Stimulated activated CD4-positive, alpha-beta T cell treated with anti-CD3 and anti-CD28 coated beads, Interleukin-2, amount 100 ng/mL, for 4 hours (primary cell): ENCODE measurements at places on chromosomes 1 and 21.

DNA sequence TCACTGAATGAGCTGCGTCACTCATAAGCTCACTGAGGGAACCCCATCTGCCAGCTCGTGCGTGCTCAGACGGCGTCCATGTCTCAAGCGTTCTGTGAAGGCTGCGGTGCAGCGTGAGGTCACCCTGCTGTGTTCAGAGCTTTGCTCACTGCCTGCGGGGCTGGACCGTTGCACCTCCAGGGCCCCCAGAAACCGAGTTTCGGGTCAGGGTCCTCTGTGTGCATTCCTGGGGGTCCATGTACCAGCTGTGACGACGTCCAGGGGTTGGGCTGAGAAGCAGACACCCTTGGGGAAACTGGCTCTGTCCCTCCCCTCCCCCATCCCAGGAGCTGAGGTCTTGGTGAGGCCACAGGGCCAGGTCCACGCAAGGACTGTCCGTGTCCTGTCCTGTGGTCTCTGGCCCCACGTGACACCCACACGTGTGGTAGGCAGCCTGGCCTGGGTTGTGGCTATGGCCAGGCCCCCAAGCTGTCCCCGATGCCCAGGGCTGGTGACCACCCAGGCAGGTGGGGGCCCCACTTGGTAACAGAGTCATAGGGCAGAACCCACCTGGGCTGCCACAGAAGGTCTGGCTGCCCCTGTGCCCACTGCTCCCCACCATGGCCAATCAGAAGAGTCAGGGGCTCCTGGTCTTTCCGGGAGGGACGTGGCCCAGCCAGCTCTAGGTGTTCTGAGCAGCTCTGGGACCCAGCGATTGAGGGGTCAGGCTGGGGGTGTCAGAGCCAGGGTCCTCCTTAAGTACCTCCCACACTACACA, 24.4 kb downstream of the FTCD start:
- no peak for DNase-seq

DNA sequence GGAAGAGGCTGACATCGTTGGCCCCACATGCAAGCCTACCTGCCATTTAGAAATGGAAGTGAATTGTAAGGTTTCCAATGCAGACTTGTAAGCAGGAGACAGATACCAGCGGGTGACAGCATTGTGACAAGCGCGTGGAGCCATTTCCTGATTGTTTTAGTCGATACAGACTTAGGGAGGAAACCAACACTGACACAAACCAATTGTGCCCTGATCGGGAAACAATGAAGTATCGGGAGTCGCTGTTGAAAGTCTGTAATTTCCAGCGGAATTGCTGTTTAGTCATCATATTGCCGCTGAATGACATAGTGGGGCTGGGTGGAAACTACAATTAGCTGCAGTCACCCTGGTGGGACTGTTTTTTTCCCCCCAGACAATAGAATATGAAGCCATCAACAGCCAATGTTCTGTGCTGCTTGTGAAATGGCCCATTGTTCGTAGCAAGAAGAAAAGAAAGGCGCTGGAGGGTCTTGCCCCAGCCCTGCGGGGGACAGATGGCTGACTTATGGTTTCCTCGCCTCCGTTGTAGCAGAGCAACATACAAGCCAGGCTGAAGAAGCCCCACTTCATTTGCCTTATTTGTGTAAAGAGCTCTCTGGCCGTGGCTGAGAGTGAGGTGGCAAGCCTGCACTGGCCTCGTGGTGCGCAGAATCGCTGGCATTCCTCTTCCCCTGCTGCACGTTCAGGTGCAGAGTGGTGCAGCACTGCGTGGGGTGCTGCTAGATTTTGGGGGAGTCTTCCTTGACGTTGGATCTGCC, 462.7 kb downstream of the CAMTA1 start:
- DNase-seq = no peak

- DNase-seq = no peak
These were observed 798 bp downstream of the PMF1 start for GRCh38 chr1:156213644-156213966.

DNA sequence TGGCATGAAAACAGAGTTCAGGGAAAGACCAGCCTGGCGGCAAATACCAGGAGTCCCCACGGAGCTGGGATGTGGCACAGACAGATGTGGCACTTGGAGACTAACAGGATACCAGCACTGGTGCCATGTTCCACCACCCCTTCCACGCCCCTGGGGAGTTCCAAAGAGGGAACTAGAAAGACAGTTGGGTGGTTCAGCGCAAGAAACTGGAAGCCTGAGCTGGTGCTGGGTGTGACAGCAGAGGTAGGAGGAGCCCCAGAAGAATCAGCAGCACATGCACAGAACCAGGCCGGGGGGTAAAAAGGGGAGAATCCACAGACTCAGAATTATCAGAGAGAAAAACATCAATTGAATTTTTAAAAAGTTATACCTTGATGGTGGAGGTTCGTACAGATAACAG, 22.4 kb downstream of the DDX20 start:
- DNase-seq = no peak

GRCh38 chr21:22235866-22236590, 1237.8 kb downstream of the NCAM2 start:
- DNase-seq = no peak

DNA sequence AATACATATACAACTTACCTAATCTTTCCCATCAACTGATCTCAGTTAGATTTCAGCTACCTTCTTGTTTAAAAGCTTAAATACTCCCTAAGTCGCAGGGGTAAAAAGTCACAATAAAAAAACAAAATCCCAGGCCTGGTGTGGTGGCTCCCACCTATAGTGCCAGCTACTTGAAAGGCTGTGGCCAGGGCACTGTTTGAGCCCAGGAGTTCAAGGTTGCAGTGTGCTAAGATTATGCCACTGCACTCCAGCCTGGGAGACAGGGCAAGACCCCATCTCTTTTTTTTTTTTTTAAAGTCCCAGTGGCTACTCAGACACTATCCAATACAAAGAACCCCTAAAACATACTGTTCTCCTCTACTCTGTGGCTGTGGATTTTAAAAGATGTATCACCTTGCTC, 228.3 kb downstream of the DENND1B start:
- DNase-seq = no peak

DNA sequence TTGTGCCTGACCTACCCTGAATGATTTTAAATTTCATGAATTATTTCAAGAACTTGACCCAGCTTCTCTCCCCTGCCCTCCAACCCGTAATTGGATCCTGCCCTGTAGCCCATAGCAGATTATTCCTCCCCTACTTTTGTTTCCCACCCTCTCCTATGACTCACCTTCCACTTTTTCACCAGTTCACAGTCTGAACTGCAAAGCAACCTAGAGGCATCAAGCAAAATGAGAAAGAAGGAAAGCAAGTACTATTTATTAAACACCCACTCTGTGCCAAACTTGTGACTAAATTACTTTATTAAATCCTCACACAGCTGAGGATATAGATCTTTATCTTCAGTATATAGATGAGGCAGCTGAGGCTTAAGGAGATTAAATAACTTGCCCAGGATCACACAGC, 20.7 kb upstream of the IKBKE start:
- no peak for DNase-seq

- DNase-seq = no peak
These were observed 300.9 kb downstream of the LMX1A start for GRCh38 chr1:165055581-165055980.

DNA sequence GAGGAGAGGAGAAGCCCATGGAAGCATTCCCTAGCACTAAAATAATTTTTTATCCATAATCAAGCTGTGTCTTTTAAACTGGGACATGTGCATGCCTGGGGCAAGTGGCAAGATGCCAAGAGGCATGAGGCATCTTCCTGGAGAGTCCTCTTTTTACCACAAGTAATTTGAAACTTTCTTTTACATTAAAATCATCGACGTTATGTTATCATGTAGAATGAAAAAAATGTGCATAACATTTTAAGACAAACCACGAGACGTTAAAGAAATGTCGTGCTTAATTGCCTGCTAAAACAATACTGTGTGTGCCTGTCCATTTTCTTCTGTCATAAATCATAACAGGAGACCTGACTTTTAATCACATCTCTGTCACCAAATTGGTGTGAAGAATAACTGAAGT, 1.5 kb downstream of the STYXL2 start:
- DNase-seq = no peak

DNA sequence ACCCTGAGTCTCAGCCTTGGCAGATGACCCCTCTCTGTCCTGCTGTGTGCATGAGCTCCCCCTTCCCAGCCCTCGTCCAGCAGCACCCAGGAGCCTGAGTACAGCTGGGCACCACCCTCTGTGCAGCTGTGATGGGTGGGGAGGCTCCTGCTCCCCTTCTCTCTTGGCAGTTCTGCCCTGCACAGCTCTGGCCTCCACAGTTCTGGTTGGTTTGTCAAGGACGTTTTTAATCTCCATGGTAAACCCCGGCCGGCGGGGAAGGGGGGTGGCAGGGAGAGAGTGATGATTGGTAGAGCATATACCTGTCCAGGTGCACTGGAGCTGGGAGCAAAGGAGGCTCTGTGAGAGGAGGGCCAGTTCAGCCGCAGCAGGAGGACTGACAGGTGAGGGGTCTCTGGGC, at the start of gene CLCNKA:
Gene CLCNKA (plus strand): TSS at position 356 of the 400 bp plus-strand sequence. CDS start 584 bp downstream, outside the sequence.
- DNase-seq = no peak

GRCh38 chr1:181087400-181087901, 1.0 kb upstream of the IER5 start:
- no peak for DNase-seq

- no peak for DNase-seq
These were observed 5.0 kb upstream of the PMVK start for GRCh38 chr1:154941333-154942013.
